ENCODE measurements at places on chromosomes 5 and 9. TPM values are rescaled to one million over a fixed set of nuclear protein-coding genes. Genes with fewer than 3 reads are reported as not detected.

GRM6 gene
- total RNA-seq: not detected

PPIC gene
- total RNA-seq: 40.7 TPM

LCN12 gene
- total RNA-seq: not detected

ADCY2 gene
- 0.07 TPM for total RNA-seq

BTNL3 gene
- not detected for total RNA-seq

CTNND2 gene
- total RNA-seq: not detected

VLDLR gene
- total RNA-seq: 31.4 TPM

TICAM2 gene
- 0.50 TPM for total RNA-seq

SHC3 gene
- under 0.01 TPM for total RNA-seq

APBA1 gene
- total RNA-seq: 2.7 TPM

CNTNAP3 gene
- 7.2 TPM for total RNA-seq

PTGES2 gene
- 116 TPM for total RNA-seq

PAEP gene
- not detected for total RNA-seq

MAMDC2 gene
- total RNA-seq: 0.68 TPM

STARD4 gene
- 83.4 TPM for total RNA-seq

GARIN3 gene
- total RNA-seq: not detected

IFNA13 gene
- not detected for total RNA-seq

SEMA5A gene
- 1.8 TPM for total RNA-seq

LIFR gene
- 7.7 TPM for total RNA-seq

SEC61B gene
- 40.2 TPM for total RNA-seq

CTSV gene
- 25.6 TPM for total RNA-seq

C5orf52 gene
- total RNA-seq: not detected
